ENCODE measurements at places on chromosomes 4 and X.

- DNase-seq: no peak
These were observed 361.6 kb upstream of the EMCN start for GRCh38 chr4:100879471-100879870.

DNA sequence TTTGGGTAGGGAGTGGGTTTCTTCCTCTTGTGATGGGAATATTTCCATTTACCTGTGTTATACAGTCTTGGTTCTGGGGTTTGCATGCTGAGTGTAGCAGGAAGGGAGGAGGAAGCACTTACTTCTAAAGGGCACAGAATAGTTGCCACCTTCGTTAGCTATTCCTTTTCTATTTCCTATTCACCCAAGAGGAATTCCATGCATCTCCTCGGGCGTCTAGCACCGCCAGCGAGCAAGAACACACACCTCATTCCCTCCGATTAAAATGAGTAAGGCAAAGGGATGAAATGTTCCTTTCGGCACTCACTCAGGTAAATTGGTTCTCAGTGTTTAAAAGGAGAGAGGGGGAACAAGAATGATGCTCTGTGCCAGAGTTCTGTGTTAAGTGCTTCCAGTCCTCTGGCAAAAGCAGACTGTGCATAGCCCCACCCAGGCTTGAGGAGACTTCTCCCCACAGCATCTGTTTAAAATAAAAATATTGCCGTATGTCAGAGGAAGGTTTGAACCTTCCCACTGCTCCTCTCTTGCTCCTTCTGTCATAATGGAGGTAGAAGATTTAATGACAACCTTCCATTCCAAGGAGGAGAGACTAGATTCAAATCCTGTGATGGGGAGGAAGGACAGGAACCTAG lies 351.4 kb downstream of the PTTG2 start:
- DNase-seq: no peak

DNA sequence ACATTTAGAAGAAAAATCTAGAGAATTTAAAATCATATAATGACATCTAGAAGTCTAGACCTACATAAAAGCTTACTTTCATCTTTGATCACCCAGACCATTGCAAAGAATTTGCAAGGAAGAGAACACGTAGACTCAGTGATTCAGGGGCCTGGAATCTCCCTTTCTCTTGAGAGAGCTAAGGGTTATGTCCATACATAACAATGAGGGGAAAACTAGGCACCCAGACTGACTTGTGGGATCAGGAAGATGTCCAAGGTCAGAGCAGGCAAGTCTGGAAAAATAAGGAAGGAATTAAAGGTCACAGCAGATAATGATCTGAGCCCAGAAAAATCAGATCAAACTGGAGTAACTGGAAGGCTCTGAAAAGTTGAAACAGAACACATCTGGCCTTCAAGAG lies 198.4 kb upstream of the SFRP2 start:
- peak; percentile 61 for DNase-seq

DNA sequence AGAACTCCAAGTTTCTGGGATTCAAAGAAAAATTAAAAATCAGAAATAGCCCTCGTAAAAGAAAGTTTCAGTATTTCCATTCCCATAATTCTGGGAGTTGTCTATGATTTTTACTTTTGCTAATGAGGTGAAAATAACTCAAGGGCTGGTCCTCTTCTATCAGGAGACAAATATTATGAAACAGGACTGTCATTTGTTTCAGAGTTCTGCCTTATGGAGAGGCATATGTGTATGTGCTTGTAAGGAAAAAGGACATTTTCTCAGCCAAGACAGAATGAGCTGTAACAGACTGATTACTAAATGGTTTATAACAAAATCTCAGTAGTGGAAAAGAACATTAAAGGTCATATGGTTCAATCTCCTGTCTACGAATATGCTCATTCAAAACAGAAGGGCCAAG lies 59.0 kb upstream of the TAB3 start:
- DNase-seq: no peak

DNA sequence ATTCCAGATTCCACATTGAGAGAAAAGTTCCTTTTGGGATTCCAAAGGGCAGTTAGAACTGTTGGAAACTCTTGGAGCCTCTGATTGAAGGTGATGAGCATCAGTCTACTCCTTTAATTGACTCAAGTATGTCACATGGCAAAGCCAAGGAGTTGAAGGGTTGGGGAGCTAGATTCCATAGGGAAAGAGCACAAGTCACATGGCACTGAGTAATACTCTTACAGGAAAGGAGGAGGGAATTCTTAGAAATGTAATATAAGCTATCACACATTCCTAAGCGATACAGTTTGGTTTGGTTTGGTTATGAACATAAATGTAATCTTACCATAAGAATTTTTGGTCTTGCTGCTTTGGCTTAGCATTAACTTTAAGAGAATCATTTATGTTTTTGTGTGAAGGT lies 15.7 kb downstream of the SPCS3 start:
- DNase-seq: peak; percentile 63

GRCh38 chrX:105880491-105880890 lies 58.2 kb downstream of the NRK start:
- DNase-seq: no peak

DNA sequence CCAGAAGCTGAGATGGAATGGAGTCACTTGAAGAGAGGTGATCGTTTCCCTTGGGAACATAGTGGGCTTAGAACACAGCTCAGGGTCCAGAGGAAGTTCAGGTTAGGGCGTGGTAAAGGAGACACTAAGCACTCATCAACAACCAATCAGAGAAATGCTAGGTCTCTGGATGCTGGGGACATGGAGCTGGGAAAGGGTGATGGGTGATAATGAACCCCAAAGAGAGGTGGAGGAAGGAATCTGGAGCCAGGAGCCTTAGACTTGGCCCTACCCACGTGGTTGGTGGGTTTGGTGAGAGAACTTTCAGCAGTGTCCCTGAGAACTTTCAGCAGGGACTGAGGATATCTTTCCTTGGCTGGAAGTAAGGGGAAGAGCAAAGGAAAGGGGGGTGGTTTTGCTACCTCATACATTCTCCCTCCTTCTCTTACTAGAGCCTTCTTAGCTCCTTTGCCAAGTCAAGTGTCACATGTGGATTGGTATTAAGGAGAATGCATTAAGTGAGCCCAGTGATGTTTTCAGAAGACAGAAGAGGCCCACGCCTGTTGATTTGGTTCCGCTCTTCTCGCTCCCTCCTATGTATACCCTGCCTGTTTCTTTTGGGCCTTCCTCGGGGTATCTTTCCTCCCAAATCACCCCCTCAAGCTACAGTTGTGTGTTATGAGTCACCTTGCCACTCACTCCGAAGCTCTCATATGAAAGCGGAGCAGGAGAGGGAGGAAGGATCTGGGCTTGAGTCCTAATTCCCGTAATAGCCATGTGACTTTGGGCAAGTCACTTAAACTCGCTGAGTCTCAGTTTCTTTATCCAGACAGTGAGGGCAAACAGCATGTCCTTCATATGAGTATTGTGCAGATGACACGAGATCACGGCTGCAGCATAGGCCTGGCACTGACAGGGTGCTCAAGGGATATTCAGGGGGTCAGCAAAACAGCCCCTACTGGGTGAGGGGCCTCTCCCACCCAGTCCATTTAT lies 63.1 kb downstream of the TSC22D3 start:
- no peak for DNase-seq

- peak; percentile 99 for DNase-seq
These were observed 35.2 kb downstream of the SEPTIN11 start for GRCh38 chr4:76984788-76985211.

DNA sequence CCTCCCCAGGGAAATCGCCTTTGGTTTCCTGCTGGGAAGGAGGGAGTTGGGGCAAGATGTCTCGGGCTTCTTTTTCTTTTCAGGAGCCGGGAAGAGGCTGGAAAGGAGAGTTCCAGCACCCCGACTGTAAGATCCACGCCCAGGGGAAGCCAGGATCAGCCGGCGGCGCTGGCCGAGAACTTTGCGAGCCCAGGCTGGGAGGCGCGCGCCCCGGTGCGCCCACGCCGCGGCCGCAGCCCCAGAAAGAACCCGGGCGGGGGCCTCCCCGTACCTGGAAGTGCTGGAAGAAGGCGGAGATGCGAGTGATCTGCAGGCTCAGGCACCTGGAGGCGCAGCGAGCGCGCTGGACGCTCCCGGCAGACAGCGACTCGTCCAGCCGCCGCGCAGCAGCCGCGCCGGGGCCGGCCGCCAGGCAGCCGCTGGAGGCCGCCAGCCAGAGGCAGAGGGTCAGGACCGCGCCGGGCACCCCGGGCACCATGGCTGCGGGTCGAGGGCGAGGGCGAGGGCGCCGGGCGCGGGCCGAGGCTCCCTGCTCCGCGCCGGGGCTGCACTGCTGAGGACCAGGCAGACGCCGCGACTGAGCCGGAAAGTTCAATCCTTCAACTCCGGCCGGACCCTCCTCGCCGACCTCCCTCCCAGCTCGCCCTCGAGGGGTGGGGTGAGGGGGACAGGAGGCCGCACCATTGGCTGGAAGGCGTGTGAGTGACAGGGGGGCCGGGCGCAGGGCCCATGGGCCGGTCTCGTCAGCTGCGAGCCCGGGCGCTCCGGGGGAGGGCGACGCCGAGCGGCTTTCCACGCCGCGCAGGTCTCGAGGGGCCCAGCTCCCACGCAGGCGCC lies at the start of gene ANOS1:
Gene ANOS1, minus strand, starts transcription at position 579 of the 837 bp plus-strand sequence. Its CDS starts 101 bp downstream, at position 478.
- DNase-seq: peak; percentile 41

DNA sequence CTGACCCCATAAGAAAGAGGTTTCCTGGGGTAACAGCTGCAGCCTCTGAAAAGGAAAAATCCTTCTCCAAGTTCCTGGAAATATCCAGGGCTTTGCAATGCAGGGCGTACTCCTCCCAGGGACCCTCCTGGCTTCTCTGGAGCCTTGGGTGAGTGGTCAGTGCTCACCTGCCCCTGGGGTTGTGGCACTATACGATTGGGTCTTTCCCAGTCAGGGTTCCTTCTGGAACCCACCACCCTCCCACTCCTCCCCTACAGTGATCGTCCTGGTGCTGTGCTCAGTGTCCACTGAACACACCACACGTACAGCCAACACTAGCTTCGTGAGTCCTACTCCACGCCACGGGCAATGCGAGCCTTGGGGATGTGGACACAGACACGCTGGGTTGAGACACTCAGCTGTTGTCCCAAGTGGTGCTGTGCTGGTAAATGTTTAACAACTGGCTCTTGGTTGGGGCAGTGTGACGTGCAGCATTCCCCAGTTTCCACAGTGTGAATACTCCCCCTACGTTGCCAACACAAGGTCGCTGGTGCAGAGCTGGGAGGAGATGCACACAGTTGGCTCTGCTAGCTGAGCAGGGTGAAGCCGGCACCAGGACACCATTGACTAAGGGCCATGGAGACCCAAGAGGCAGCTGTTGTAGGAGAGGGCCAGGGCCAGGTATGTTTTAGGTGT lies 65.4 kb downstream of the HTRA3 start:
- DNase-seq: no peak

DNA sequence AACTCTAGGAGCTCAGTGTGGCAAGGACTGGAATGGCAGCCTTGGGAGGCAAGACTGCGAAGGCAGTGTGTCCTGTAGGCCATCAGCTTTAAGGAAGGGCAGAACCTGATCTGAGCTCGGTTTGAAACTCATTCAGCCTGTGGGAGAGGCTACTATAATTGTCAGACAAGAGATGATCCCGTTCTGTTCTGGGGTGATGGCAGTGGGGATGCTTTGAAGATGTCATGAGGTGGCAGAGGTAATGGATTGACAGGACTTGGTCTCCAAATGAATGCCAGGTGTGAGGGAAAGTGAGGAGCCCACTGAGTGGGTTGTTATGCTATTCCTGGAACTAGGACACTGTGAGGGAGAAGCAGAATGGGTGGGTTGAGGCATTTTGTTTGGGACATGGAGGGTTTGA lies 144.9 kb downstream of the PJA1 start:
- no peak for DNase-seq

DNA sequence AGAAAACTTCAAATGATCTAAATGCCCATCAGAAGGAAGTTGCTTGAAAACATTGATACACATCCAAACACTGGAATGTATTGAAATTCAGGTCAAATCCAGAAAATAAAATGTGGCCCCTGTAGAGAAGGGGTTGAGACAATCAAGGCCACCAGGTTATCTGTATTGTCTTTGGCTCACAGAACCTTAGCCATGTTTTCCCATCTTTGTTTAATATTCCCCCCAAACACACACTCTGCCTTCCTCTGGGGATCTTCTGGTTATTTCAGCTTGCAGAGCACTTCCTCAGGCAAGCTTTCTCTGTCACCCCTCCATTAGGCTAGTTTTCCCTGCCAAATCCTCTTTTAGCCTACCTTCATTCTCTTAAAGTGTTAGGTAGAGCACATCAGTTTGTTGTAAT lies 30.5 kb downstream of the PAGE2 start:
- DNase-seq: no peak

DNA sequence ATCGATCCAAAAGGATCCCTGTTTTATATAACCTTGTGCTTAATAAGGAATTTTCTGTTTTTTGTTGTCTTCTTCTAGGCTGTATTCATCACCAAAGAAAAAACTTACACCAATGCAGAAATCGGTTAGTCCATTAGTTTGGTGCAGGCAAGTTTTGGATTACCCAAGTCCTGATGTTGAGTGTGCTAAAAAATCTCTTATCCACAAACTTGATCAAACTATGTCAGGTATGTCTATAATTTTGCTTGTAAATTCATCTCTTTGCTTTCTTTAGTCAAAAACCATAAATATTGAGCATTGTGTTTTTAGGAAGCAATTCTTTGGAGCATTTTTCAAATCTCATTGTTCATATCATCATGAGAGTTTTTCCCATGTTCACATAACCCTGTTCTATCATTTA lies 28.4 kb downstream of the SLAIN2 start:
- no peak for DNase-seq

DNA sequence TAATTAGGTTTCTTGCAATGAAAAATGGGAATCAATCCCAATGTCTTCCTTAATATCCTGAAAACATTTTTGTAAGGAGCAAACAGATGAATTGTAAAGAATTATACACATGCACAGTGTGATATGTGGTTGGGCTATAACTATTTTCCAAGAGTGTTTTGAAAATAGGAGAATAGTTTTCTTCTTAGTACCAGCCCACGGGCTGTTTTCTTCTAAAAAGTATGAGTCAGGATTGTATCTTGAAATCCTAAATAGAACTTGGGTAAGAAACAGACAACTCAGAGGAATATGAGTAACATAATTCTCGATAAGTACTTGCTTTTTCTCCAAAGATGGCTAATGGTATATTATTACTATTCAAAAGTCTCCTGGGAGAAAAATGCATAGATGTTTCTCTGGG lies 136.7 kb downstream of the MAGEC2 start:
- peak; percentile 30 for DNase-seq

- peak; percentile 86 for DNase-seq
These were observed at the start of gene FAM13A for GRCh38 chr4:89056953-89057398. TSS of gene FAM13A (minus strand) at chr4:89057185. CDS start at chr4:89056964, 221 bp downstream.

- peak; percentile 1 for DNase-seq
These were observed 89.0 kb downstream of the SH3KBP1 start for GRCh38 chrX:19798423-19798822.

DNA sequence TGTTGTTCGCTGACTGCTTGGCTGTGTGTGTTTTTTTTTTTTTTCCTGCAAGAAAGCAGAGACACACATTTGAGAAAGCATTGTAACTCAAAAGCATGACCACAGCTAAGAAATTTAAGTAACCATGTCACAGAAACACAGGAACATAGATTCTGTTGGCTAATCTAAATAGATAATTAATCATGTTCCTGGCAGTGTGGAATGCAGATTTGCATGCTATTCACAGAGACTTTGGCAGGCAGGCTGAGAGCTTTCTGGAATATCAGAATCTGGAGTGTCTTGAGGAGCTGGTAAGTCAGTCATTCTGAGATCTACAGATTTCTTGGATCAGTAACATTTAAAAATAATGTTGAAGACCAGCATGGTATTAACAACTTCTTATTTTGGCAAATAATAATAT lies 33.2 kb upstream of the SMS start:
- peak; percentile 1 for DNase-seq

- DNase-seq: no peak
These were observed 12.5 kb upstream of the CRLF2 start for GRCh38 chrX:1224954-1225353.

- peak; percentile 75 for DNase-seq
These were observed 126.1 kb downstream of the AFF1 start for GRCh38 chr4:87060957-87061356.

Measured in EL (cell line).